ENCODE measurements at places on chromosomes 16 and 17.
A peak's percentile ranks its signal among the peaks of the same experiment; 100 is the strongest.

- no peak for DNase-seq
These were observed 79.2 kb downstream of the MRM3 start for GRCh38 chr17:861364-861763.

DNA sequence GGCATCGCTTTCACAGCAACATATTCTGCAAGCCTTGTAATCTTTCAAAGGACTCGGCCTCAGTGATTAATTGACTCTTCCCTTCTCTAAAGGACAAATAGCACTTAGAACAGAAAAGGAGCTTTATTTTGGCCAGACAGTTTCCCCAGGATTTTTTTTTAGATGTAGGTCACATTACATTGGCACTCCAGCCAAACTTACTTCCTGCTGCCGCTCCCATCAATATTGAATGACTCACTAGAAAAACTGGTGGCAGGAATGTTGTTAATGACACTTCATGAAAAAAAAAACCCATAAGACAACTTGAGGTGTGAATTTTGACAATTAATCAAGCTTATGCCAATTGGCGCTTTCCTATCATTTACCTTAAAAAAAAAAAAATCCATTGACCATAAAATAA lies 432.6 kb downstream of the TOX3 start:
- DNase-seq, result no peak

DNA sequence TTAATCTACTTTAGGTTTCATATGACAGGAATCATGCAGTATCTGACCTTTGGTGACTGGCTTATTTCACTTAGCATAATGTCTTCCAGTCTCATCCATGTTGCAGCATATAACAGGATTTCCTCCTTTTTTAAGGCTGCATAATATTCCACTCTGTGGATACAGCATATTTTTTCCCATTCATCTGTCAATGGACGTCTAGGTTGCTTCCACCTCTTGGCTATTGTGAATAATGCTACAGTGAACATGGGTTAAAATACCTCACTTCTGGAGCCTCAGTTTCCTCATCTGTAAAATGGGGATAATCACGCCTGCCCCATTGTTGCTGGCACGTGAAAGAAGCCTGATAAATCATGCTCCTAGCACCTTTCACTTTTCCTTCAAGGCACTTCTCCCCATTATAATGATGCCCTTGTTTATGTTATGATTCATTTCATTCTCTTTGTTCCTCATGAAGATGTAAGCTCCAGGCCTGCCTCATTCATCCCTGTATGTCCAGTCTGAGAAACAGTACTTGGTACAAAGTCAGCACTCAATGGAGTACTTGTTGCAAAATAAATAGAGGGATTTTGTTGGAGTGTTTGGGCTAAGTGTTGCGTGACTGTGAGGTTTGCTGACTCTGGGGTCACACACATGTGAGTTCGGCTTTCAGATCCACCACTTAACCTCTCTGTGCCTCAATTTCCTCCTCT lies 59.6 kb downstream of the ABAT start:
- DNase-seq, result no peak

DNA sequence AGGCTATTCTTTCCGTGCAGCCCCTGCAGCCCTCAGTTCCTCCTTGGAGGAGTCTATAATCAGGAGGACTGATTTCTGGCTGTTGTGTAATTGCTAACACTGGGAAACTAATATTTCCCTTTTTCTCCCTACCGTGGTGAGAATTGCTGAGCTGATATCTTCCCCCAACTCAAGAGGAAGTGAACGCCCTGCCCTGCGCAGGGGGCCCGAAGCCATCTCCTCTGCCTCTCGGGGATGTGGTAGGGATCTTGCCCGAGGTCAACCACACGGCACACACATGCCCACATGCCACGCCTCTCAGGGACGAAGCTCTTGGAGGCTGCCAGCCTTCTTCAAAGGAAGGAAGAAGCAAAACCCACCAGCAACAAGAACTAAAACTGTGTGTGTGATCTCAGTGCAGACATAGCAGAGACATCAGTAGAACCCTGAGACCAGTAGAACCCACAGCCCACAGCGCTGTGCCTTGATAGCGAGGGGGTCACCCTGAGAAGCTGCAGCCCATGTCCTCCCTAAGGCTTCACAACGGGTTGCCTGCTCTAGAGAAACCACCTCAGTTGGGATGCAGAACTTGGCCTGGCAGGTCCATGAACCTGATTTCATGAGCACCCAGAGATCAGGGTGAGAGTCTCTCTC lies 8.9 kb upstream of the ULK2 start:
- DNase-seq, result peak; percentile 59

- no peak for DNase-seq
These were observed 981 bp upstream of the CEP131 start for GRCh38 chr17:81223762-81224130.

GRCh38 chr17:8430966-8431365 lies 4.7 kb upstream of the NDEL1 start:
- DNase-seq, result no peak

DNA sequence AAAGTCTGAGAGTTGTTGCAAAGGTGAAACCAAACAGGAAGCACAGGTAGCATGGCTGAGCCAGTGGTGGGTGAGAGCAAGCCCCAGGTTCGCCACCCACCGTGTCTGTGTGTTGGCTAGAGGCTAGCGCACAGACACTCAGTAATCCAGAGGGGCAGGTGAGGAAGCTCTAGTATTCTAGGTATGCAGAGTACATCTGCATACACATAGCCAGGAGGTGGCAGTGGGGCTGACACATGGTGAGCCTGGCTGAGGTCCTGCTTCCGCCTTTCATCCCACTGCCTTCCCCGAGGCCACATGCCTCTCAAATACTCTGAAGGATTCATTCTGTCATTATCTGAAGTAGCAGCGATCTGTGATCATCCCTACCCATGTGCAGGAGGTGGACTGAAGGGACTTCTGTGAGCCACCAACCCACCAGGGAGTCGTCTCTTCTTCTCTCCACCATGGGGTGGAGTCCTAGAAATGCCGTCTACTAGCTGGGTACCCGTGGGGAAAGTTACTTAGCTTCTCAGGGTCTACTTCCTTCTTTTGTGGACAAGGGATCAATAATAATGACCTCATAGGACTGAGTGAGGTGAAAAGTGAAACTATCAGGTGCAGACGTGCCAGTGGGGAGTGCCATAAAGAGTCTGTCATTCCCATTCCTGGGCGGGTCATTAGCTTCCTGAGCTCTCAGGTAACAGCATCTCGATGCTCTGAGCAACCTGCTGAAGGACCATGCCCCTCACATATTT lies 36.0 kb upstream of the ICAM2 start:
- no peak for DNase-seq

DNA sequence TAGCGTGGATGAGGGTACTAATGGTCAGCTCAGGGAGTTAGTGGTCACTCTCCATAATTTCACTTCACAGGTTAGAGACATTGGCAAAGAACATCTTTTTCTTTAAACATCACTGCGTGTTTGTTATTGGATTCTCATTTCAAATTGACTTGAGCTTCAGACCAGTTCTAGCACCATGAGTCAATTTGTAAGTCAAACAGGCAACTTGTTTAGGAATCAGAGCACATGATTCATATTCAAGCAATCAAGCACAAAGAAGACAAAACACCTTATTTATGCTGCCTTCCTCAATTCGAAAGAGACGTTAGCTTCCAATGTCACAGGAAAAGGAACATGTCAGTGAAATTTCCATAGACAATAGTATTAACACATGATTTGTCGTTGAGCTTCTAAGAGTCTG lies 62.3 kb downstream of the HS3ST3A1 start:
- no peak for DNase-seq

DNA sequence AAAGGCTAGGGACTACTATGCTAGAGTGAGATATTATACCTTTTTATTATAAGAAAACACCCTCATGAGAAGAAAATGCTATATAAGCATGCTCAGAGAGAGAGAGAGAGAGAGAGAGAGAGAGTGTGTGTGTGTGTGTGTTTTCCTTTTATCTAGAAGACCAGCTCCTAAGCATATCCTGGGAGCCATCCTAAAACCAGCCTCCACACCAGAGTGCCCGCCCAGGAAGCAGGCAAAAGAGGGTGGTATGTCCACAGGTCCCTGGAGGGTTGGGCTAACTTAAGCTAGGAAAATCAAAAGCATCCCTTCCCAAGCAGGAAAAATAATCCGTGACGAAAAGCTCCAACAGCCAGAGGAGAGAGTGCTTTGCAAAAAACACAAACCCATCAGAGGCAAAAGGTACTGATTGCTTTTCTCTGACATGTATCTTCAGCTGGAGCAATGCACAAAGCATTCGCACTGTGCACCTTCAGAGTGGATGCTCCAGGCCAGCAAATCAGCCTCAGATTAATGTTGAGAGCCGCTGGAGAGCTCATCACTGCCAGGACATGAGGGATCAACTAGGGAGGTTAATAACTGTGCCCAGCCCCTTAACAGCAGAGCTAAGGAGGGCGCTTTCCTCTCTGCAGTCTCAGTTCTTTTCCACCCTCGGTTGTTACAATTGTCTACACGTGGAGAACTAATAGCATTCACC lies 125.1 kb downstream of the SLC39A11 start:
- no peak for DNase-seq

- DNase-seq, result peak; percentile 50
These were observed 20.6 kb upstream of the SLC35G3 start for GRCh38 chr17:35214631-35215273.

GRCh38 chr17:34218748-34219147 lies 36.3 kb upstream of the CCL2 start:
- no peak for DNase-seq

DNA sequence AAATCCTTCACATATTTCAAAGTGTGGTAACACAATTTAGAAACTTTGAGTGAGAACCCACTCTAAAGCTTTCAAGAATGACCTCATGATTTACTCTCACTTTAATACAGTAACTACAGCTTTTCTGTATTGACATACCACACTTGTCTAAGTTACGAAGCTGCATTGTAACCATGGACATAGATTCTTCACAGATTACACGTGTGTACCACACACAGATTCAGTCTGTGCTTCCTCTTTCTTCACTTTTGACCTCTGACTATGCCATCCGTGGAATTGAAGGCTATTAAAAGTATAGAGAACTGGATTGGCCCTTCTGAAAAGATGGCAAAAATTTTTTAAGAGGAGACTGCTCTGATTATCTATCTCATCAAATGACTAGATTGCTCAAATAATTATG lies 172.7 kb downstream of the TANC2 start:
- no peak for DNase-seq
